CD4-positive, alpha-beta T cell treated with Interleukin-2 at 100 ng/mL for 4 hours (primary cell): ENCODE measurements at places on chromosomes 1 and 21.
A peak's percentile ranks its signal among the peaks of the same experiment; 100 is the strongest.

GRCh38 chr1:45355683-45356082, 15.4 kb upstream of the MUTYH start:
- no peak for DNase-seq

DNA sequence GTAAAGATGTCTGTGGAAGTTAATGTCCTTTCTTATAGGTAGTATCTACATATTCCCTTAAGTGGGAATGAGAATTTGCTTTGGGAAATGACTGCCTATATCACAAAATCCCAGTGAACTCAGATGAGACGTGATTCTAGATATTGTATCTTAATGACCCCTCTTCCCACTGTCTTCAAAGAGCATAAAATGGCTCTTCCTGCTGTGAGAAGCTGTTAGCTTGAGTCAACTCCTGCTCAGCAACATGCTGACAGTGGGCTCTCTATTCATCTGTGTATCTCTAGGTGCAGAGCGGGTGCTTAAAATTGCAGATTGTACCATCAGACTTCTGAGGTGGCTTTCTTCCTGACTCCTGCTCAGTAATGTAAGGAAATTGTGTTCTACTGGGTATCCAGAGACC, 100.6 kb downstream of the SPAG17 start:
- DNase-seq: no peak

DNA sequence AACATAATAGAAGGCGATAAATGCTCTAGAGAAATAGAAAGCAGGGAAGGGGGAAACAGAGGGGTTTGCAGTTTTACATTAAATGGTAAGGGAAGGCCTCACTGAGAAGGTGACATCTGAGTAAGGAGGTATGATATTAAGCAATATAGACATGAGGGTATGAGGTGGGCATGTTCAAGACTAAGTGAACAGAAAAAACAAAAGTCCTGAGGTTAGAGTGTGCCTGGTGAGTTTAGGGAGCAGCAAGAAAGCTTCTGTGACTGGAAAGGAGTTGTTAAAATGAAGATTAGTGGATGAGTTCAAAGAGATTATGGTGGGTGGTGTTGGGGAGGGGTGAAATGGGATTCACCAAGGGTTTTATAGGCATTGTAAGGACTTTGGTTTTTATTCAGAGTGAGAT, 8.6 kb downstream of the RPRD2 start:
- no peak for DNase-seq

DNA sequence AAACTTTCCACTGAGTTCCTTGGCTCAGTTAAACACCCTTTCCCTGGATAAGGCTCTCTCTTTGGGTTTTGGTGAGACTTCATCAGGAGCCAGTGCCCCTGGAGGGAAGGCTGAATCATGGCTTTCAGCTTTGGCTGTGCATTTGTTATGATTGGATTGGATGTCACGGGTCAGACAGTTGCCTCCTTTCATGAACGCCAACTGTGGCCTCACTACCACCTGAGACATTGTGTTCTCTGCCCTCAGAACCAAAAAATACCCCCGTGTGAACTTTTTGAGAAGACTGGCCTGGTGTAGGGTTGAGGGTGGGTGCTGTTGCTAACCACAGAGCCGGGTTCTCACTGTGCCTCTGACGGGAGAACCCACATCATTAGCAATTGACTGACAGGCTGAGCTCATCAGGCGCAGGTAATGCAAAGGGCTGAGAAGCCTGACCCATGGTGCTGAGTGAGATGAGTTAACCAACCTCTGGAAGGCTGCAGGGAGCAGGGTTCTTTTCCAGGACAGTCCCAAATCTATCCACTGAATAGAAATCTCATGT, 65.6 kb downstream of the HHAT start:
- DNase-seq: peak; percentile 7

DNA sequence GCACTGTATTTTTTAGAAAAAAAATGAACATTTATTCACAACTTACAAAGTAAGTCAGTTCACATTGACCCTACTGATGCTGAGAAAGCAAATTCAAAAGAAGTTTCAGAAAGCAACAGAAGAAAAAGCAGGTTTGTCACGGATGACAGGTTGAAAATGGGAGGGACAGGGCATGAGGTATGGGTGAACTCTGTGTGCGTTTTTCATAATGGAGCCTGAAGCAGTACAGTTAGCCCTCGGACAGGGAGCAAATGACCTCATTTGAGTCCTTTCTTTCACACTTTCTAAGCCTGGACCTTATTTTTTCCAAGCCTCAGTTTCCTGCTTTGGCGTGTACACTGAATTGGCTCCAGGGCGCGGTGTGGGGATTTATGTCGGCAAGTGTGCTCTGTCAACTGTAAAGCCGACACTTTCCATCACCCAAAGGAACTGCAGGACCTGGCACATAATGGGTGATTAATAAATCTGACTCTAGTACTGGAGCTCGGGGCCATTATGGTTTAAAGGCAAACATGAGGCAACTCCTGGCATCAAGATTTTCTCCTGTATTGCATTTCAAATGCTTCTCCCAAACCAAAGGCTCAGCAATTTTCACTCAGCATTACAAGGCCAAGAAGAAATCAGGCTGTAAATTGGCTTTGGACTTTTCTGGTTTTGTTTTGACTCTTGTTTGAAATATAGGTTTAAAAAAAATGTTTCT, 345.5 kb upstream of the DUSP10 start:
- DNase-seq: no peak

DNA sequence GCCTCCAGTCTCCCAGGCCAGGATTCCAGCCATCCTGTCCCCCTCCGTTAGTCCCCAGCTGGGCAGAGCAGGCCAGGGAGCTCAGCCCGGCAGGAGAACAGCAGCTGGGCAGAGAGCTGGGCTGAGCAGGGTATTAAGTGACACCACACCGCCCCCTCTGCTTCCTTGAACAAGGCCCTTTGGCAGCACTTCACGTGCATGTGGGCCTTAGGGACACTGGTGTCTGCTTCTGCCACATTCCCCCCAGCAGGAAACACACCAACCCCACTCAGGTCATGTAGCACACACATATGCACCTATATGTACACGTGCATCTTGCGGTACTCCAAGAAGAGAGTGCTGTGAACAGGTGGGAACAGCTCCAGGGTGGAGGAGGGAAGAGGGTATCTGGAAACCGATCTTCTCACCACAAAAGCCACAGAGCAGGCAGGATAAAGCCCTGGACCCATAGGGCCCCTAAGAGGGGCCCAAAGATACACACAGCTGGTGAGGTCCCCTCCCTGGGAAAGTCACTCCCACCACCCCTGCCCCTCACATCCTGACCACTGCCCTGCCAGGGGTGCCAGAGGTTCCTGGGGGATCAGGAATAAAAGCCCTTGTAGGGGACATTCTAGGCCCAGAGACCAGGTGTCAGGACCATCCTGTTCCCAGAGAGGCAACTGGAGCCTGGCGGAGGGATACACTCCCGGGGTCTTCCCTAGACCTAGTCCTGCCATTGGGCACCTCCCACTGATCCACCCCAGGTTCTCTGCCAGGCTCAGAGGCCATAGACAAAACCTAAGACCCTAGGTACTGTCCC, 4.5 kb downstream of the EPHA2 start:
- DNase-seq: no peak

DNA sequence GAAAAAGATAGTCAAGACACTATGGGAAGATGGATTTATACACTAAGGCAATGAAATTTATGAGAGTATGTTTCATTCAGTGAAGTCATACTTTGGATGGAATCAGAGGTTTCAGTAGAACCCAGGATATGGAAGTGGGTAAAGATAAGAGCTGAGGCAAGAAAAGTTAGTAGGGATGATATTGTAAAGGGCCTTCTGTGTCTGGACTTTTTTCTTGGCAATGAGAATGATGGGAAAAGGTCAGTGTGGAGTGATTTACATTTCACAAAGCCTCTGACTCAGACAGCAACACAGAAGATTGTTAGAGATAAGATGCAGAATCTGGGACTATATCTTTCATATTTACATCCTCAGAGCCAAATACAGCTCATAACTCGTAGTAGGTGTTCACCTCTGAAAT, 32.1 kb downstream of the SH3BGR start:
- no peak for DNase-seq

GRCh38 chr1:29454616-29455380, 218.5 kb downstream of the PTPRU start:
- DNase-seq: no peak

DNA sequence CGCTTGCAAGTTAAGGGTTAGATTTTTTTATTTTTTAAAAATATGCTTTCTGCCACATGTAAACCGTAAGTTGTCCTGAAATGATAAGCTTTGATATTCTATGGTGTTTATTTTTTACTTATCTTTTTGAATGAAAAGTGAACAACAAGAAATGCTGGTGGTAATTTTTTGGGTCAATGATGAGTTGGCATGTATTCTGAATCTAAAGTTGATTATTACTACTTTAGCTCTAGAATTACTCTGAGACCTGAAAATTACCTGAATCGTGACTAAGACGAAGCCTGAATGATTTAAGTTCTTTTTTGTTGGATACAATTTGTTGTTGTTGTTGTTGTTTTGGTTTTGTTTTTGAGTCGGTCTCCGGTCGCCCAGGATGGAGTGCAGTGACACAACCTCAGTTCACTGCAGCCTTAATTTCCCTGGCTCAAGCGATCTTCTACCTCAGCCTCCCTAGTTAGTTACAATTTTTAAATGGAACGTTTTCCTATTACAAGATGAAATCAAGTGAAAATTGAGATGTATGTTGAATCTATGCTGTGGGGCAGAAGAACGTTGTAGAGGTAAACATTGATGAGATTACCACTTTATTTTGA, 941 bp downstream of the RABGGTB start:
- DNase-seq: no peak

DNA sequence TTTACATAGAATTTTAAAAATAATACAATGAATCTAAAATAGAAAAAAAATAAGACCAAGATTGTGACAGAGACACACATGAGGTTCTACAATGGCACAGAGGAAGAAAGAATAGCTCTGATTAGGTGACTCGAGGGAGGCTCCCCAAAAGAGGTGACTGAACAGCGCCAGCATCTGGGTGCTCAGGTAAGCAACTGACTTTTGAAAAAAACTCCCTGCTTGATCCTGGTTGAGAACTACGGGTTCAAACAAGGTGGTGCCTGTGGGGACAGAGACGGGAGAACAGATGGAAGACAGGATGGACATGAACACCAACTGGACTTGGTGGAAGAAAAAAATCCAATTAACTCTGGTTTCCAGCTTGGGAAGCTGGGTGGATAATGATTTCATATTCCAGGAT, 22.5 kb downstream of the BATF3 start:
- no peak for DNase-seq
